Caki2 (cell line): ENCODE measurements at places on chromosomes 2 and 18. TPM values are rescaled to one million over a fixed set of nuclear protein-coding genes. Genes with fewer than 3 reads are reported as not detected.

DNA sequence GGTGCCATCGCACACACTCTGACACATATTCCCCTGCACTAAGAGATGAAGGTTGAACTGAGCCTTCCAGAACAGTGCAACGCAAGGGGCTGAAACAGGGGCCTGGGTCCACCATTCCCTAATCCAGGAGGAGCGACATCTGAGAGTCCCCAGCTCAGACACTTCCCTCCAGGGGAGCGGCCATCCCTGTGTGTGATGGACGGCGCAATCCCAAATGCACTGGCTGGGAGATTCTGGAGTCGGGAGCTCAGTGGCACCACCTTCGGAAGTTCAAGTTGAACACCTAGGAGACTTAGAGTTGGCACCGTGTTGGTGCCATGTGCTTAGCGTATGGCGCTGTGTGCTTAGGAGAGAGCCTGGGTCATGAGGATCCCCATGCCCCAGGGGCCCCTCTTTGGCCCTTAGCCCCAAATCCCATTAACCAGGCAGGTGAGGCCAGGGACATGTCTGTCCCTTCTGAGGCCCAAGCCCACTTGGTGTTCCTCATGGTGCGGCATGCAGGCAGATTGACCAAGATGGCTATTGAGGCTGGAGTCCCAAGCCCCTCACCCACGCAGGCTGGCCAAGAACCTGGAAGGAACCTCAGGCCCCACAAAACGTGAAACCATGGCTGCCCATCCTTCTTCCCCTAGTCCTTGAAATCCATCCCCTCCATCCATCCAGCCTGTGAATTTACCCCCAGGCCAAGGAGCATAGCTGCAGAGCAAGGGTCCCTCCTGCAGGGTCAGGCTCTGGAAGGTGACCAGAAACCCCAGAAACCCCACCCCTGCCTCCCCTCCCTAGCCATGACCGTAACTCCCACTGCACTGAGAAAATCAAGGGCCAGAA lies 114.1 kb upstream of the OTOS start:
- no peak for DNase-seq

The KIAA2012 gene
- total RNA-seq = not detected in 2 replicates

GRCh38 chr2:156156580-156156979 lies 175.9 kb downstream of the NR4A2 start:
- no peak for DNase-seq

DNA sequence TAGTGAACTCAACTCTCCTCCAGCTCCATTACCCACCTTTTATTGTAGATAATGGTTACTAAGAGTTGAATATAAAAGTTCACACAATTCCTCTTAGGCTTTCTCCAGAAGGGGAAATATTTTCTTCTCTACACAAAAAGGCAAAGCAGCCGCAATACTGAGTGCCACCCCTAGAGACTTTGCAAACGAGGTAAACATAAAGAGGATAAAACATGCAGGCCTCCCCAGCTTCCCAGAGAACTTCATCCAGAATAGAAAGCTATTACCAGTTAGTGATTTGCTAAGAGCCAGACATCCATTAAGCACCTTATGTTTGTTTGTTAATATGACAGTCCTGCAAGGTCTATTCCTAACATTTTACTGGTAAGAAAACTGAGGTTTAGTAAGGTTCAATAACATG lies 17.4 kb downstream of the ZNF521 start:
- DNase-seq = no peak

The GPR39 gene
- total RNA-seq = 4.3 and 15.7 TPM in 2 replicates

- DNase-seq = no peak
These were observed 34.5 kb downstream of the TMEM182 start for GRCh38 chr2:102796337-102796736.
